ENCODE measurements at places on chromosomes 7 and 10. TPM values are rescaled to one million over a fixed set of nuclear protein-coding genes. Genes with fewer than 3 reads are reported as not detected.

ZNF37A gene
- 8.1 TPM for total RNA-seq

ZNF277 gene
- 34.5 TPM for total RNA-seq

OR6V1 gene
- not detected for total RNA-seq

CXCL12 gene
- 30.3 TPM for total RNA-seq

Data from RPMI7951 (cell line).